ENCODE measurements at places on chromosomes 16 and 17.
A peak's percentile ranks its signal among the peaks of the same experiment; 100 is the strongest.

GRCh38 chr16:49513040-49513439 is 139.4 kb downstream of the C16orf78 start:
- DNase-seq: no peak

GRCh38 chr17:39963829-39964228 is 1.0 kb downstream of the GSDMA start:
- peak; percentile 92 for DNase-seq

- DNase-seq: no peak
Observed at GRCh38 chr16:72910875-72911274, 137.1 kb downstream of the ZFHX3 start.

GRCh38 chr16:30982548-30983288 is 2.3 kb upstream of the HSD3B7 start:
- no peak for DNase-seq

GRCh38 chr16:48918520-48919258 is 308.7 kb upstream of the N4BP1 start:
- DNase-seq: peak; percentile 87

- no peak for DNase-seq
Observed at GRCh38 chr17:81380131-81380530, 15.1 kb upstream of the BAHCC1 start.

- no peak for DNase-seq
Observed at GRCh38 chr17:43550754-43551153, 4.6 kb upstream of the ETV4 start.

- DNase-seq: peak; percentile 50
Observed at GRCh38 chr16:1863681-1864460, 8.1 kb downstream of the MEIOB start.

GRCh38 chr17:69357701-69358100 is 30.8 kb upstream of the ABCA5 start:
- DNase-seq: no peak

DNA sequence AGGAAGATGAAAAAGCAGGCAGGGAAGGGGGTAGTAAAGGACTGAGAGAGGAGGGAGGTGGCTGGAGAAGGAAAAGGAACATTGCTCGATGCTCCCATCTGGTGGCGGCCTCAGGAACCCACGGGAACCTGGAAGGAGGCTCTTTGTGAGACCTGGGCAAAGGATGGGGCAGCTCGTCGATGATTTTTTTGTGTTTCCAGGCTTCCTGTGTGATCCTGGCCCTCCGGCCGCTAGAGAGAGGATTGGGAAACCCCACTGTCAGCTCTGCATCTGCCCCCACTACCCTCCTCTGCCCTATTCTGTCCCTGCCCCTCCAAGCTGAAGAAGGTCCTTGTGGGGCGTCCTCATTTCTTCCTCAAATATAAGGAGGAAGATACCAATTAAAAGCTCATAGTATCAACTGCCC is 6.6 kb downstream of the WFIKKN2 start:
- peak; percentile 68 for DNase-seq

DNA sequence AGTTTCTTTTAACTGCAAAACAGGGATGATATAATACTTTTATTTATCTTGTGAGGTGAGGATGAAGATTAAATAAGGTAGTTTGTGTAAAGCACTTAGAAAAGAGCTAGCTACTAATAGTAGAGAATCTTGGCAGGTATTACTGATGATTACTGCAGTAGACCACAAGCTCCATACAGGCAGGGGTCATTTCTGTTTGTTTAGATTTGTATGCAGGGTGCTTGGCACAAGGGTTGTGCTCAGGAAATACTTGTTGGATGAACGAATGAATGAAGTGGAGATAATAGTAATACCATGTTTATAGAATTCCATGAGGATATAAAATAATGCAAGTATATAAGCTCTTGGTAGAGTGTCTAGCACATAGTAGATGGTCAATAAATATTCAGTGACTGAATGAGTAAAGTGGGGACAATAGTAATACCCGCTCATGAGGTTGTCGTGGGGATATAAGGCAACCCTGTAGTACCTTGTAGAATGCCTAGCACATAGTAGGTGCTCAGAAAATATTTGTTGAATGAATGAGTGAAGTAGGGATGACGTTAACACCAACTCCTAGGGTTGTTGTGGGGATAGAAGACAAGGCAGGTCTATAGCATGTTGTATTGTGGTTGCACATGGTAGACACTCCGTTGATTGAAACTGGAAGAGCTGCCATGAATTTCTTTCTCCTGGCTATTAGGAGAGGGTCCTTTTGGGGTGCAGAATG is 83.0 kb downstream of the ABCC1 start:
- no peak for DNase-seq

- DNase-seq: no peak
Observed at GRCh38 chr17:3919123-3919624, 2.9 kb upstream of the P2RX1 start.

DNA sequence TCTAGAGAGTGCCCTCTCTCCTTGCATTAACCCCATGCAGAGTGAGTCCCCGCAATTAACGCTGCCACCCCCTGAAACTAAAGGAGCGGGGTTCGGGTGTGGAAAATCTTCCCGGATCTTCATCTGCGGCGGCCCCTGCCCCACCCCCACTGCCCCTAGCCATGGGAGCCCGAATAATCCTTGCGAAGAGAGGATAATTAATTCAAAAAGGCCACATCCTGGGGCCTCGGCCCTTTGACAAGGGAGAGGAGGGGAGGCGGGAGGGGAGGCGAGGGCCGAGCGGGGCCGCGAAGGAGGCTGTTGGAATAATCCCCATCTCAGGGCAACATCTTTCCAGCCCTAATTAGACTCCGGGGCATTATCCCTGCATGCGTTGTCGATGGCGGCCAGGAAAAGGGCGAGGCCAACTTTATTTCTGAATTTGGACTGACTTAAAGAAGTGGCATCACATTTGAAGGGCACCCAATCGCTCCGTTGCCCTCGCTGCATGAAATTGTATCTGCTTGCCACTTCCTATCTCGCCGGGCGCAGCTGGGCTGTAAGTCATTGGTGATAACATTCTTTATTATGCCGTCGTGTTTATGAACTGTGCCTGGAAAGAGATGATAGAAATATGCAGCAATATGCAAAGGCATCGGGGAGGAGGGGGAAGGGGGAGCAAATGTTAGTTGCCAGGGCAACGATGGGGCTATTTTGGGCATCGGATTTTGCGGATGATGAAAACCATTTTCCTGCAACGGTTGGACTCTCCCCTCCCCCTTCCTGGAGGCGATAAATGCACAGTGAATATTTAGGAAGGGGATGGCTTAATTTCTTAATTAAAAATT is 387.1 kb upstream of the TNRC6C start:
- no peak for DNase-seq

DNA sequence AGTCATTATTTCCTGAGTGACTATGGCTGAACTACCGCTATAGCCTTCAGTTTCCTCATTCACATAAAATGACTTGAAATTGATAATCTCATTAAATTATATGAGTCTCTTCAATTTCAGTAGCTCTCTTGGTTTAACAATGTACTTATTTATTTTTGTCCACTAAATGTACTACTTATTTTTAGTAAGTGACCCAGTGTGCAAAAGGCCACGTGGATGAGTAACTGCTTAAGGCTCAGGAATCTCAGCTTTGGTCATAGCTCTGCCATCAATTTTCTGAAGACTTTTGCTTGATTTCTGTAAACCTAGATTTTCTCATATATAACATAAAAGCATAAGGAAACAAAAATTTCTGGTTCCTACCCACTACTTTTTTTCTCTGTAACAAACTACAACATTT is 1132.9 kb upstream of the CDH8 start:
- no peak for DNase-seq

GRCh38 chr17:81656835-81657234 is 493 bp upstream of the PDE6G start:
- no peak for DNase-seq

- DNase-seq: no peak
Observed at GRCh38 chr16:80488167-80488566, 52.6 kb upstream of the DYNLRB2 start.

- peak; percentile 42 for DNase-seq
Observed at GRCh38 chr17:78568494-78569115, 8.6 kb downstream of the DNAH17 start.

DNA sequence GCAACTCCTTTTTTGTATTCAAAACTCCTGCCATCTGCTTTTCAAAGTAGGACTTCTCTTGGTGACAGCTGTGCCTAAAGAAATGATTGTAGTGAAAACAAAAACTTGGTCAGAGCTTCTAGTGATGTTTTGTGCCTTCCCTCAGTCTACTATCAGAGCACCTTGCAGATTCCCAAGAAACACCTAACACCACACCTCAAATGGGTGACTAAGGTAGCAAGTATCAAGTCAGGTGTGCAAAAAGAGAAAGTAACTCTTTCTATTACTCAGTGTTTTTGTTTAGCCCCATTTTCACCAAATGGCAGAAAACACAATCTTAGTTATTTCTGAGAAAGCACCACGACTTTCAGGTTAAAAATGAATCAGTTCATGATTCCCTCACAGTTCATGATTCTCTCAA is 2.0 kb upstream of the PMFBP1 start:
- no peak for DNase-seq

GRCh38 chr17:45369421-45369820 is 52.6 kb upstream of the MAP3K14 start:
- DNase-seq: no peak

DNA sequence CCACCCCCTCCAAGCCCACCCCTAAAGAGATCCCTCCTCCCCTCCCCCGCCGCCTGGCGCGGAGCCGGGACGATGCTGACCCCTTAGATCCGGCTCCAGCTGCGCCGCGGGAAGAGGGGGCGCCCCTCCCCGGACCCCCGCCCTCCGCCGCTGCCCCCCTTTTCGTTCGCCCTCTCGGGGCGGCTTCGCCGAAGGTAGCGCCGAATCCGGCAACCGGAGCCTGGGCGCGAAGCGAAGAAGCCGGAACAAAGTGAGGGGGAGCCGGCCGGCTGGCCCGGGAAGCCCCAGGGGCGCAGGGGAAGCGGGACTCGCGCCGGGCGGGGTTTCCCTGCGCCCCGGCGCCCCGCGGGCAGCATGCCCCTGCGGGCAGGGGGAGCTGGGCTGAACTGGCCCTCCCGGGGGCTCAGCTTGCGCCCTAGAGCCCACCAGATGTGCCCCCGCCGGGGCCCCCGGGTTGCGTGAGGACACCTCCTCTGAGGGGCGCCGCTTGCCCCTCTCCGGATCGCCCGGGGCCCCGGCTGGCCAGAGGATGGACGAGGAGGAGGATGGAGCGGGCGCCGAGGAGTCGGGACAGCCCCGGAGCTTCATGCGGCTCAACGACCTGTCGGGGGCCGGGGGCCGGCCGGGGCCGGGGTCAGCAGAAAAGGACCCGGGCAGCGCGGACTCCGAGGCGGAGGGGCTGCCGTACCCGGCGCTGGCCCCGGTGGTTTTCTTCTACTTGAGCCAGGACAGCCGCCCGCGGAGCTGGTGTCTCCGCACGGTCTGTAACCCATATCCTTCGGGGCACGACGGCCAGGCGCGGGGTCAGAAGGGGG is 623 bp downstream of the CACNA1G start:
- no peak for DNase-seq

DNA sequence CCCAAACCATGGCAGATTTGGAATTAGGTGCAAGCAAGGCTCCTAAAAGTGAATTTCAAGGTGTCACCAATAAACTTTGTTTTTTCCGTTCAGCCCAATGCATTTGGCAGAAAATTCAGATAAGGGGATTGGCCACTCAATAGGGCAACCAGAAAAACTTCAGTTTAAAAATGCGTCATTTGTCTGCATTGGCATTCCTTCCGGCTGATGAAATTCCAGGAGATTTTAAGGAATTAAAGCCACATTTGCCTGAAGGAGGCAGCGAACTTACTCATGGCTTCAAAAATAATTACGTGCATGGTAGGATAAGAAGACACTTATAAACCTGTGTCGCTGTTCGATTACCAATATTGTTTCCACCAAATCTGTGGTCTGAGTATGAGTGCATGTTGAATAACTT is 151.9 kb downstream of the SALL1 start:
- DNase-seq: no peak

DNA sequence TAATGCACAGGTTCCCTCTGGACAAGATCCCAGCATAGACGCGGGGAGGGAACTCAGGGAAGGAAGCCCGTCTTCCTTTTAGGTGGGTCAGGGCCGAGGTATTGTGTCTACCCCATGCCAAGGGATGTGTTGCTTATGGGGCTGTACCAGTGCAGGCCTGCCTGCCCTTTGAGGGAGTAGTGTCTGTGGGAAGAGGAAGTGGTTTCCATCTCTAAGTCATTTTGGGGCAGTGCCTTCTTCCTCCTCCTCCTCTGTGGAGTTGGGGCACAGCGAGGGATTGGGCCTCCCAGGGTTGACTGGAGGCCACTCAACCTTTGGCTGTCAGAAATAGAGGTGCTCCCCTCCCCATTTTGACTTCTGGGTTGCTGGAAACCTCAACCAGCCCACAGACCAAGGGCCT is 26.5 kb downstream of the GJD3 start:
- DNase-seq: no peak

GRCh38 chr17:82212331-82213250 is at the start of gene CCDC57:
CCDC57 (minus strand) TSS chr17:82212842; CDS start chr17:82201944, 10,898 bp downstream.
- DNase-seq: peak; percentile 86

Measured in kidney tubule cell (primary cell).